ENCODE measurements at places on chromosomes 5 and 9.

- no peak for DNase-seq
Measured at GRCh38 chr9:76528642-76529190, 69.7 kb downstream of the GCNT1 start.

- DNase-seq = no peak
Measured at GRCh38 chr5:6419340-6419852, 29.3 kb upstream of the UBE2QL1 start.

DNA sequence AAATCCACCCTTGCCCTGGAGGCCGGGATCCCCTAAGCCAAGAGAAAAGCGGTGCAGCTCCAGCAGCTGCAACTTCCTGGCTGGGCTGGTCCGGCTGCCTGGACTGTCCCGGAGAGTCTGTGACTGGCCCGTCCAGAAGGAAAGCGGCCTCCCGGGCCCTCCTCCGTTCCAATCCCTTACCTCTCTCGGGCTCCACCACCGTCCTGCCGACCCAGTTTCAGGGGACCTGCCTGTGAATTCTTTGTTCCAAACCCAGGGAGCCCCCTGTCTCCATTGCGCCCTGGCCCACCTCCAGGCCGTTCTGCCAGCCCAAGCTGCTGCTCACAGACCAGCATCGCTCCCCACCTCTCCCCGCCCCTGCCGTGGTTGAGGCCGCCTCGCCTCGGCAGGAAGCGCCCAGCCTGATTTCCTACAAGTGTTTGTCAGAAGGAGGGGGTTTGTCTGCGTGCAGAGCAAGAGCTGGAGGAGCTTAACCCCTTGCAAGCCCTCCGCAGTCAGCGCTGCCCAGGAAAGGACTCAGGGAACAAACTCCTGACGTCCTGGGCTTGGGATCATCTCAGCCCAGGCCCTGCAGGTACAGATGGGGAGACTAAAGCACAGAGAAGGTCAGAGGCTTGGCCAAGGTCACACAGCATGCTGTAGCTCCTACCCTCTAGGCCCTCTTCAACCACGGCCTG lies at the start of gene AKNA:
Gene AKNA (minus strand): TSS at position 303 of the 677 bp plus-strand sequence. CDS start 6,649 bp downstream, outside the sequence.
- DNase-seq = no peak

DNA sequence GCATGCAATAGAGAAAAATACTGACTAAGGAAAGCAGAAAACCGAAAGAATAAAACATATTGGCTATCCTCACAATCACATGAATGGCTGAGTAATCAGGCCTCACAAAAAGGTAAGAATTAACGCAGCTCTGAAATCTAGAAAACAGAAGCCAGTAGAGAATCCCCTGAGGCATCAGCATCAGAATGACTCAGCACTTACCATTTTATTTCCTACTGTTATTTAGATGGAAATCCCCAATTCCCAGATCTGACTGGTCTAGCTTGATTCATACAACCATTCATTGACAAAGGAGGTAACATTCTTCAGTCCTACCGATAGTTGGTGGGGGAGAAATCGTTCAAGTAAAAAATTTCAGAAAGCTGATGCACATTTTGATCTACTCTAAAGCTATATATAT lies 1408.4 kb upstream of the WWC1 start:
- no peak for DNase-seq

DNA sequence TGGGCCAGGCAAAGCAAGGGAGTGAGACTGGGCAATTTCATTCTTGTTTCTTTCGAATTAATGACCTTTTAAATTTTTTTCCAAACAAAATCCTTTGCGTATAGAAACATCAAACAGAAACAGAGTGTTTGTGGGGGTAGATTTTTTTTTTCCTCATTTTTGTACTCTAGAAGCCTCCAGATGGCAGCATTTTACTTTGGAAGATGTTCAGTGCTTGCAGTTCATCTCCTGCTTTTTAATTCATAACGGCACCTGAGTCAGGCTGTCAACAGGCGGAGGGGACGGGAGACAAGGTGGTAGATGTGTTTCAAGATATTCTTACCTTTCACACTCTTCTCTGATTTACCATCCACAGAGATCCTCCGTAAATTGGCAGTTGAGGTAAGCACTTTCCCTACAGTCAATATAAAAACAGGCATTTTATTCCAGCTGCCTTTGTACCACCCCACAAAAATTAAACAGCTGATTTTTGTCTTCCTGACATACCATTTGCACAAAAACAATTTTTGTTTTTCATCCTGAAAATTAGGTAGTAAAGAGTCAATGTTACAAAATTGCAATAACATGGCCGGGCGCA lies 99.5 kb upstream of the FBXL17 start:
- no peak for DNase-seq

GRCh38 chr5:149490599-149491485 lies 60.4 kb downstream of the CSNK1A1 start:
- DNase-seq = no peak

Data from cortex of kidney (tissue), 1 donor.